ENCODE measurements at places on chromosomes 16 and 17. TPM values are rescaled to one million over a fixed set of nuclear protein-coding genes. Genes with fewer than 3 reads are reported as not detected.
A peak's percentile ranks its signal among the peaks of the same experiment; 100 is the strongest.

GRAP gene
- 6.3 TPM for polyA plus RNA-seq

GRCh38 chr17:10729334-10730193, at the start of gene TMEM220:
TMEM220 (minus strand) TSS chr17:10730023; CDS start chr17:10729851, 172 bp downstream.
- peak; percentile 71 for DNase-seq

DNA sequence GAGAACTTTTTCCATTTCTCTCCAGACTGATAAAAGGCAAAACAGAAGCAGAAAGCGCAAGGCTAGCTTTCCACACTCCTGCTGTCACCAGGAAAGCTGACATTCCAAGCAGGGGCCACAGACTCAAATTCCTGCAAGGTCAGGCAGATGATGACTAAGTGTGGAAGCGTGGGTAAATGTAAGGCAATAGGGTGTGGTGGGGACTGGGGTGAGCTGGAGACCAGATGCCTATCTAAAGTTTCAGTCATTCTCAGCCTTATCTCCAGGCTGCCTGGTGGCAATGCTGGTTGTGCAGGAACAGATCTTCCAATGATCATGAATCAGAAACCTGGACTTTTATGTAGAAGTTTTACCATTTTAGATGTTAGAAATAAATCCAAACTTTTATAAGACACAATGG, 224.1 kb downstream of the GSG1L start:
- no peak for DNase-seq

CFAP97D1 gene
- 0.08 TPM for polyA plus RNA-seq

PGS1 gene
- 57.7 TPM for polyA plus RNA-seq

KCTD13 gene
- 12.8 TPM for polyA plus RNA-seq

DNA sequence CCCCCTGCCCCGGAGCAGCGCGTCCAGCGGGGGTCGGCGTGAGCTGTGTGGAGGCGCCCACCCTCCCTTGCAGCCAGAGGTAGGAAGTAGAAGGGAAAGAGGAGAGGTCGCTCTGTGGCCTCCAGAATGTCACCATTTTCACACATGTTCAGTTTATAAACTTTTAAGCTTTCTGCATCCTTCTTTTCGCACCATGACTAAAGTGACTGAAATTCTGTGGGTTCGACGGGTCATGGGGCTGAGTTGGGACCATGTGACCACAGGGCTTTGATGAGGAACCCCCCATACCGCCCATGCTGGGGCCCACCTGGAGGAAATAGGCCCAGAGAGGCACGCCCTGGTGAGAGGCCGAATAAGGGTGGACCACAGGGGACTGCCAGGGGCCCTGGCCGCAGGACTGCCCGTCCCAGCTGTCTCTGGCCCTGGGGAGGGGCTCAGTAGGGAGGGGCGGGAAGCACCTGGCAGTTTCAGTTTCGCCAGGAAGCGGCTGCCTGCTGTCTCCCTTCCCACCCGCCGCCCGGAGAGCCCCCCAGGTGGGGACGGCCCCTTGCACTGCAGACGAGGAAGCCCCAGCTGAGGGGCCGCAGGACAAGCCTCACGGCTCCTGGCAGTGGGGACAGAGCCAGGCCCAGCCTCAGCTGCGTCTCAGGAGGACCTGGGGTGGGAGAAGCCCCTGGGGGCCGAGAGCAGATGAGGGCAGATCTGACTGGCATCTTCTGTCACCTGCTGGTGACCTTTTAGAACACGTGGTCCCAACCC, 9.0 kb downstream of the CBFA2T3 start:
- no peak for DNase-seq

DNA sequence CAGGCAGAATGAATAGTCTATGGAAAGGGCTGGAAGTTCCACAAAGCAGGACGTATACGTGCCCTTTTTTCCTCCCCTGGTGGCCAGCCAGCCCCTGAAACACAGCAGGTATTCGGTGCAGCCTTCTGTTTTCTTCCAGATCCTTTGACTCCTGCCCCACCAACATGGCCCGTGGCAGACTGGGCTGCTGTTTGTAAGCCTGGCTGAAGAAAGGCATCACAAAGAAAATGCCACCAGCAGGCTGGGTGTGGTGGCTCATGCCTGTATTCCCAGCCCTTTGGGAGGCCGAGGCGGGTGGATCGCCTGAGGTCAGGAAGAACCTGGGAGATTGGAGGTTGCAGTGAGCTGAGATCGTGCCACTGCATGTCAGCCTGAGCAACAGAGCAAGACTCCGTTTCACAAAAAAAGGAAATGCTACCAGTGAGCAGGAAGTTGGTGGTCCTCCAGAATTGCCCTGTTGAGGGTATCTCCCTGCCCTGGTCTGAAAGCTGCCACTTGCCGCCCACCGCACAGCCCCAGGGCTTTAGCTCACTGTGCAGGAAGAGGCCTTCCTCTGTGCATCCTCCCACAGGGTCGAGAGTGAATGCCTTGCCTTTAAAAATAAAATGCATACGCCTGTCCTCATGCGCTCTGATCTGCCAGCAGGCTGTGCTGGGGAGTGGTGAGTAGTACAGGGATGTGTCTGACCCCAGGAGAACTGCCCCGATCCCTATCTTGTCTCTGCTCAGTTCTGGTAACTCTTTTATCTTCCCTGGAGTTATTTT, 587.7 kb downstream of the MAF start:
- no peak for DNase-seq

Measured in left renal cortex interstitium (tissue), 4 donors.